Testis (tissue), 5 donors: ENCODE measurements at places on chromosomes 7 and 10.

DNA sequence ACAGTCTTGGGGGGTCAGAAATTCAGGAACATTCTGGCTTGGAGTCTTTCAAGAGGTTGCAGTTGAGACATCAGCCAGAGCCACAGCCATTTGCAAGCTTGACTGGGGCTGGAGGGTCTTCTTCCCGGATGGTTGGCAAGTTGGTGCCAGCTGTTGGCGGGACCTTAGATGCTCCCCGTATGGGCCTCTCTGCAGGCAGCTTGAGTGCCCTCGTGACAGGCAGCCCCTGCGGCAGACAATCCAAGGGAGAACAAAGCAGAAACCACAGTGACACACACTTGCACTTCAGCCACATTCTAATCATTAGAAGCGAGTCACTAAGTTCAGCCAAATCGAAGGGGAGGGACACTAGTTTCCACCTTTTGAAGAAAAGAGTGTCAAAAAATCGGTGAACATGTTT, 59.4 kb upstream of the MXI1 start:
- no peak for DNase-seq

DNA sequence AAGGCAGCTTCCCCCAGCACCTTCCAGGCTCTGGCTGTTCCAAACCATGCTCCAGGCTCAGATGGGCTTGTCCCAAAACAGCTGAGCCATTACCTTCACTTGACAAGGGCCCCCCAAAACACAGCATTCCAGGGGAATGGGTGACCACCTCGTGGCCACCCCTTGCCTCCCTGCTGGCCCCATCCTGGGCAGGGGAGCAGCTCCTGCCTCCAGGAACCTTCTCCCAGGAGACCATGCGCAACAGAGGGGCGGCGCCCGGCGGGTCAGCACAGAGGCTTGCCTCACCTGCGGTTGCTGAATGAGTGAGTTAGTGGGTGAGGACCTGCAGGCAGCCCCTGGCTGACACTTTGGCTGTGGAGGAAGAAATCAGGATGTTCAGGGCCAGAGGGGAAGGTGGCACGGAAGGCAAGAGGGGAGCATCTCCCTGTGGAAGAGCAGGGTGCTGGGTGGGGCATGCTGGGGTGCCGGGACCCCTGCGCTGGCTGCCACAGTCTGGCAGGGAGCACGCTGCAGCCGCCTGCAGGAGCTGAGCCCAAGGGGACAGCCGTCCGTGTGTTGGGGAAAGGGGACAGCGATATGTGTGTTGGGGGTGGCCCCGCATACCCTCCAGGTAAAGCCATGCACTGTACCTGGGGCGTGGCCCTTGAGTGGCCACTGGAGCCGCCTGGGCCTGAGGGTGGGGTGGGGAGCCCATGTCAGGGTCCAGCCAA, 54.7 kb downstream of the PWWP2B start:
- DNase-seq: no peak

- DNase-seq: no peak
Measured at GRCh38 chr10:94065362-94065761, 71.6 kb downstream of the PLCE1 start.

GRCh38 chr10:93454736-93455135, 27.4 kb downstream of the MYOF start:
- DNase-seq: no peak
